ENCODE measurements at places on chromosomes 3 and 15. TPM values are rescaled to one million over a fixed set of nuclear protein-coding genes. Genes with fewer than 3 reads are reported as not detected.

- DNase-seq: no peak
Observed at GRCh38 chr3:20878691-20879090, 692.7 kb upstream of the SGO1 start.

CLEC3B gene
- 0.11 TPM for total RNA-seq

GRCh38 chr15:41809526-41810220, 18.2 kb upstream of the JMJD7 start:
- DNase-seq: no peak

GRCh38 chr3:74210739-74211138, 403.7 kb downstream of the CNTN3 start:
- DNase-seq: no peak

GRCh38 chr3:52835766-52836470, 1.1 kb upstream of the MUSTN1 start:
- DNase-seq: no peak

All from pulmonary artery endothelial cell (primary cell).